ENCODE measurements at places on chromosomes 12 and 14.

DNA sequence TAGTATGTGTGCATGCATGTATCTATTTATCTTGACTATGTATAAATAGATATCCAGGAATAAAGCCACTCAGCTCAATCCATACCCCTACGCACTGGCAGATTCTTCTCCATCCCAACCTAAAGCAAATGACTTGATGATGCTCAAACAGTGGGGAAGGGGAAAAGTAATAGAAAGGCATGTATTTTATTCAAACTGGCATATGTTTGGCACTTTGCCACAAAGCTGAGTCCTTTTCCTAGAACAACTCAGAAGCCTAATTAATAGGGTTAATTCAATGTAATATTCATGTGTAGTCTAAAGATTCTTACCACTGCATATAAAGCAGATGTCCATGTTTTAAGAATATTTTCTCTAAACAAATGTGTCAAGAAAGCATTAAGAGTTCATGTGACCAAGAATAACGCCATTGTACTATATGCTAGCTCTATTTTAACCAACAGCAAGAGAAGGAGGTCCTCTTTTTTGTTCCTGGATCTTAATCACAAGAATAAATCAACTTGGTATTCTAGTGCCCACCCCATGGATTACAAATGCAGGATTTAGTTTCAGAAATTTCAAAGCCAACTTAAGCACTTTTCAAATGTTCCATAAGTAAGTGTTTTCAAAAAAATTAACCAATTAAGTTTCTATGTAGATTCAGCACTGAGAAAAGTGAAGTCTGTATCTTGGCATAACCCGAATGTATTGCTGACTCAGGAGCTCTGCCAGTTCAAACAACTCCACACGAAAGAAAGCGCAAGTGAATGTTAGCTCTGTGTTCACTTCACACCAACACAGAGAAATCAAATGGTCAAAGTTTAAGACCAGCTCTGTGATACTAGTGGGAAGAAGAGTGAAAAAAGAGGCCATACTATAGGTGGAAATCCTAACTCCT lies 233.6 kb downstream of the MED13L start:
- DNase-seq, result no peak

DNA sequence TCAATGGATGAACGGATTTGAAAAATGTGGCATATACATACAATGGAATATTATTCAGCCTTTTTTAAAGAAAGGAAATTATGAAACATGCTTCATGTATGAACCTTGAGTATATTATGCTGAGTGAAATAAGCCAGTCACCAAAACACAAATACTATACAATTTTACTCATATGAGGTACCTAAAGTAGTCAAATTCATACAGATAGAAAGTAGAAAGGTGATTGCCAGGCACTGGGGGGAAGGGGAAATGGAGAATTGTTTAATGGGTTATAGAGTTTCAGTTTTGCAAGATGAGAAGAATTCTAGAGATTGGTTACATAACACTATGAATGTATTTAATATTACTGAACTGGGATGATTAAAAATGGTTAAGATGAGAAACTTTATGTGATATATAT lies 171.4 kb downstream of the TMTC3 start:
- no peak for DNase-seq

DNA sequence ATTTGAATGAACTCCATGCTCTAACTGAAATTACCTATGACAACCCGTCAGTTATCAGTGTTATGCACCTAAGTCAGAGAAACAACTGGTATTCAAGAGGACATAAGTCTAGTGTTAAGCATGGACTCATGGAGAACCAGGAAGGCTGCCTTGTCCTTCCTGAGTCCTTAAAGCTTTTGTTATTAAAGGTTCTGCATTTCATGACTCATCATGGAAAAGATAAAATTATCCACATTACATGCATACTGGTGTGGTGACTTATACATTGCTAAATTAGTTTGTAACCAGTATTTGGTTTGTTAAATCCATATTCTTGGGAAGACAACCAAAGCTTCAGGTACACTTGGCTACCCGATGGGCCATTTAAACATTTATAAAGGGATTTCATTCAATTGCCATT lies 6.5 kb upstream of the OR4E1 start:
- no peak for DNase-seq

DNA sequence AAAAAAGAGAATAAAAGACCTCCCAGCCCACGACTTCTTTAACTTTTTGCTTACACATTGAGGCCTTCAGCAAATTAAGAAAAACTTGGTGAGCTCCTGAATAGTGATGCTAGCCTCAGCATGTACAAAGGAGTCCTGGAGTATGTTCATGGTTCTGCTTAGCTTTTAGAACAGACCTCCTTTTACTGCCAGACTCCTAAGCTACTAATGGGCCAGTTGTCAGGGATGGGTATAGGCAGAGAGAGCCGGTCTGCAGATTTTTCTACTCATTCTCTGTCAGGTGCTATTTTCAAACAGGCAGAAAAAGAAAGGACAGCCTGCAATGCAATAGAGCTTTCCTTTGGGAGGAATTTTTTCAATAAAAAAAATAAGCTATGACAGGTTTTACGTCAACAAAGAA lies 81.9 kb upstream of the REP15 start:
- DNase-seq, result no peak

DNA sequence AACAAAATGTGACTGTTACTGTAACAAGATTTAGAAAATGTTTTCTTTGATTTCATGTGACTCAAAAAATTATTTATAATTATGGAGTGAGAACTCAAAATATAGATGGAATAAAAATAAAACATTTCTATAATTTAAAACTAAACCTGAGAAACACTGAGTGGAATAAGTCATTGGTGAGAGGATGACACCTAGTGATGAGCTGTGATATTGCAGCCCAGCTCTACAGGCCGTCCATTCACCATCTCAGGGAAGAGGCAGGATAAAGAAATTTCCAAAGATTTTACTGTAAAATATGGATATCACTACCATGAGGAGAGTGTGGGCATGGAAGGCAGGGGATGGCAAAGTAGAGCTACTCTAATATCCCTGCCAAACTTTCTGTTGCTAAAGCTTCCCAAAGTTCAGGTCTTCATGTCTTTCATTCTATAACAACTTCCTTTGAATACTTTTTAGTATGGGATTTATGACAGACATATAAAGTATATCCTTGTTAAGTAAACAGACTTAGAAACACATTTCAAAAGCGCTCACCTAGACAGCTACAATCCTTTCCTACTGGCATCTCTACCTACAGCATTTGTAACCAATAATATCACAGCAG lies 308.0 kb downstream of the ITPR2 start:
- no peak for DNase-seq

Measured in left colon (tissue), 2 donors.